ENCODE measurements at places on chromosomes 2 and 18.

DNA sequence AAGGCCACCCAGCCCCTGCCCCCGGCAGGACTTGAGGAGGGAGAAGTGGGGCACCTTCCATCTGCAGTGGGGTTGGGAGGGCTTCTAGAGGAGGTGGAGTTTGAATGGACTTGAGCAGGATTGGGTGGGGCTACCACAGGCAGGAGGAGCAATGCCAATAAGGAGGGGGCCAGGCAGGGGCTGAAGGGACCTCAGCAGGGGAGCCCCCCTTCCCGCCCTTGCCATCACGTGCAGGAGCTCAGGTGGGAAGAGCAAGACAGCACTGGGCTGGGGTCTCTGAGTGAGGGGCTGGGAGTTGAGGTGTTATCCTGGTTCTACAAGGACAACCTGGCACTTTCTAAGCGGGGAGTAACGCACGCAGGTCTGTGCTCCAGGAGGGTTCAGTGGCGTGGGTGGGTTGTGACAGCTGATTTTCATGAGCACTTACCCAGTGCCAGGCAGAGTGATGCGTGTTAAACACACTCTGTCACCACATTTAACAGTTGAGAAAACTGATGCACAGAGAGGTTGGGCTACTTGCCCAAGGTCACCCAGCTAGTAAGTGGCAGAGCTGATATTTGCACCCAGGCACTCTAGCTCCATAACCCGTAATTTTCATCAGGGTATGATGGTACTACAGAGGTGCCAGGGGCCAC is 4.8 kb downstream of the CHRND start:
- no peaks in the 10 kb centered on the region for H3K36me3 ChIP-seq
- H3K4me3 ChIP-seq = no peak overlapping the region
- H3K4me1 ChIP-seq = no peaks in the 10 kb centered on the region
- no peak overlapping the region for H3K27ac ChIP-seq

GRCh38 chr2:113838277-113838676 is 51.6 kb upstream of the ACTR3 start:
- H3K36me3 ChIP-seq = no peaks in the 10 kb centered on the region
- no peak for DNase-seq
- H3K27me3 ChIP-seq = no peaks in the 10 kb centered on the region
- no peaks in the 10 kb centered on the region for H3K4me1 ChIP-seq
- no peak overlapping the region for H3K27ac ChIP-seq

DNA sequence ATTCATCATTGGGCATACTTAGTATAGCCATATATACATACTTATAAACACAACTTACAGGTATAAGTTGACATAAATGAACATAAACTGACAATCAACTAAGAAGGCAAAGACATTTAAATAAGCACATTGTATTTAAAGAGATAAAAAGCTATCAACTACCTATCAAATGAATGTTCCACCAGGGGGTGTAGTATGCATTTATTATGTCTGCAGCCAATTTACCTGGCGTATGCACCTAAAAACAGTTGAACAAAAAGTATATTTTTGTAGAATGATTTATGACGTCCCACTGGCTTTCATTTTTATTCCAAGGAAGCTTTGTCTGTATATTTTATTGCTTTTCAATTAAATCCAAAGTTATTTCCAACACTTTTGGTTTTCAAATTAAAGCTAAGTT is 323.5 kb downstream of the AFF3 start:
- DNase-seq = no peak
- no peaks in the 10 kb centered on the region for H3K4me1 ChIP-seq
- no peak overlapping the region for H3K4me3 ChIP-seq
- H3K36me3 ChIP-seq = no peaks in the 10 kb centered on the region
- H3K27ac ChIP-seq = no peak overlapping the region

DNA sequence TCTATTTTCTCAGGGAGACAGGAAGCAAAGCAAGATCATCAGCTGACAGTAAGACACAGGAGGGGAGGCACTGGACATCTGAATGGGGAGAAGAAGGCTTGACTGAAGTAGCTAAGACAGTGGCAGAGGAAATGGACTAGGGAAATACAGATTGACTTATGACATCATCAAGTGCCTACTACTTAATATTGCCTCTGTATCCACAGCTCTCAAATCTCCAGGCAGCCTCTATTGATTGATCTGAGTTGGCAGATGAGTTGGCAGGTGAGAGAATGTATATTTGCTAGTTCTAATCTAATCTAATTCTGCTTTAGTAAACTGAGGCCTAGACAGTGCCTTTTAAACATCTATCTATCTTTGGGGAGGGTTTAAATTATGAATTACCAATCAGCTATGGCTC is 242.1 kb downstream of the SLC8A1 start:
- no peak overlapping the region for H3K27ac ChIP-seq
- H3K27me3 ChIP-seq = no peaks in the 10 kb centered on the region
- H3K4me3 ChIP-seq = no peak overlapping the region
- H3K36me3 ChIP-seq = no peaks in the 10 kb centered on the region

GRCh38 chr18:3867864-3868311 is 417.9 kb downstream of the TGIF1 start:
- H3K27ac ChIP-seq = no peak overlapping the region
- no peak overlapping the region for H3K4me3 ChIP-seq

GRCh38 chr2:5482929-5483331 is 209.3 kb upstream of the SOX11 start:
- no peak for DNase-seq
- H3K36me3 ChIP-seq = no peaks in the 10 kb centered on the region
- H3K27me3 ChIP-seq = no peaks in the 10 kb centered on the region
- no peak overlapping the region for H3K4me3 ChIP-seq

GRCh38 chr2:23541503-23542229 is 156.7 kb downstream of the KLHL29 start:
- DNase-seq = no peak
- H3K4me3 ChIP-seq = no peak overlapping the region
- H3K27ac ChIP-seq = peak overlapping the region; percentile 29
- no peaks in the 10 kb centered on the region for H3K4me1 ChIP-seq
- no peaks in the 10 kb centered on the region for H3K27me3 ChIP-seq

DNA sequence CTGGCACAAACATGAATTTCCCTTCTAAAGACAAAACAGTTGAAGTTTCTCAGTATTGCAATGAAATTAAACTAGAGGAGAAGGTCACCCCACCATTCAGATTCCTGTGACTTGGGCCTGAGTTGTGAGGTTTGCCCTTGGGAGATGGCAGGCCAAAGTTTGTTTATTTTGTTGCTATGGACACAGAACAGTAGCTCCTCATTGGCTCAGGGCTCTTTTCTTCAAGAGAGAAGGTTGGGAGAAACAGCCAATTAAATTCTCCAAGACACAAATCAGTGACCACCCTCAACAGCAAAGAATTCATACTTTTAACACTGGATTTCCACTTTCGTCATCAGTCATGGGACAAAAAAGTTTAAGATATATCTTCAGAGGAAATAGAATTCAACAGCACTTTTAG is at the start of gene FLACC1:
Gene FLACC1, minus strand, starts transcription at position 125 of the 400 bp plus-strand sequence. CDS start 5,941 bp downstream, outside the sequence.
- H3K27me3 ChIP-seq = no peaks in the 10 kb centered on the region
- H3K27ac ChIP-seq = peak within 1 kb of the TSS; percentile 35
- no peak within 1 kb of the TSS for H3K4me3 ChIP-seq

DNA sequence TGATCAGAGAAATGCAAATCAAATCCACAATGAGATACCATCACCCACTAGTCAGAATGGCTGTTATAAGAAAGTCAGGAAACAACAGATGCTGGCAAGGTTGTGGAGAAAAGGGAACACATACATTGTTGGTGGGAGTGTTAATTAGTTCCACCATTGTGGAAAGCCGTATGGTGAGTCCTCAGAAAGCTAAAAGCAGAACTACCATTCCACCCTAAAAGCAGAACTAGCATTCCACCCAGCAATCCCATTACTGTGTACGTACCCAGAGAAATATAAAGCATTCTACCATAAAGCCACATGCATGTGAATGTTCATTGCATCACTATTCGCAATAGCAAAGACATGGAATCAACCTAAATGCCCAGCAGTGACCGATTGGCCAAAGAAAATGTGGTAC is 60.7 kb downstream of the ANKRD62 start:
- no peak overlapping the region for H3K4me3 ChIP-seq
- H3K36me3 ChIP-seq = no peaks in the 10 kb centered on the region
- DNase-seq = no peak

DNA sequence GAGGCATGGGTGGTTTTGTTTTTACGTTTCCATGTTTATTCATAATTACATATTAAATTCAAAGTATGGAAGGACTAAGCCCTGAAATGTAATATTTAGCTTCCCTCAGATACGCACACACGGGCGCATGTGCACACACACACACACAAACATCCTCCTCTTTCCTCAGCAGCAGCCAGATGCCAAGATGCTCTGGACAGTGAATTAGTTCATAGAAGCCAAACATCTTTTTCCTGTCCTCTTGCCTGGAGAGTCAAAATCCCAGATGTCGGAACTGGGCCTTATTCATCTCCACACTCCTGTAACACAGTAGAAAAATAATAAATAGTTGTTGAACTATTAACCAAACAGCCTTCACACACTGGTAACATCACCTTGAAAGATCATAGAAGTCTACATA is 273.1 kb downstream of the SP3 start:
- H3K4me1 ChIP-seq = no peaks in the 10 kb centered on the region
- H3K36me3 ChIP-seq = no peaks in the 10 kb centered on the region
- H3K4me3 ChIP-seq = no peak overlapping the region
- no peak overlapping the region for H3K27ac ChIP-seq
- no peaks in the 10 kb centered on the region for H3K27me3 ChIP-seq
- no peak for DNase-seq

DNA sequence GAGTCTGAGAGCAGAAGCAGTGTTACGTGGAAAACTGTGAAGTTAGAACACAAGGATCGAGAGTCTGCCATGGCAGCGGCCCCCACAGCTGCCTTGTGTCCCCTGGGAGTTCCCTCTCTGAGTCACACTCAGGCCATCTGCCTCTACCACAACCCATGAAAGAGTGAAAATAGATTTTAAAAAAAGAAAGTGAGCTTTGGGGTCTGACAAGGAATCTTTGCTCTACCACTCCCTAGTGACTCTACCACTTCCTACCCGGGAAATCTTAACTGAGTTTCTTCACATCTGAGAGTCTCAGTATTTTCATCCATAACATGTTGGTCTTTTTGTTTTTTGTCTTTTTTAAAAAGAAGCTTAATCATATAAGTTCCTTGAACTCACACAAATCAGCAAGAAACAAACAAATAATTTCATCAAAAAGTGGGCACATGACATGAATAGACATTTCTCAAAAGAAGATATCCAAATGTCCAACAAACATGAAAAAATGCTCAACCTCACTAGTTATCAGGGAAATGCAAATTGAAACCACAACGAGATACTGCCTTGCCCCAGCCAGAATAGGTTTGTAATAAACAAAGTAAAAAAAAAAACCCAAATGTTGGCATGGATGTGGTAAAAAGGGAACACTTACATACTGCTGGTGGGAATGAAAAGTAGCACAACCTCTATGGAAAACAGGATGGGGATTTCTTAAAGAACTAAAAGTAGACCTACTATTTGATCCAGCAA is 2.4 kb upstream of the MSGN1 start:
- H3K4me3 ChIP-seq = no peak overlapping the region
- no peaks in the 10 kb centered on the region for H3K36me3 ChIP-seq
- DNase-seq = no peak
- H3K27me3 ChIP-seq = no peaks in the 10 kb centered on the region
- H3K27ac ChIP-seq = no peak overlapping the region

- no peaks in the 10 kb centered on the region for H3K27me3 ChIP-seq
- H3K27ac ChIP-seq = no peak overlapping the region
- H3K36me3 ChIP-seq = no peaks in the 10 kb centered on the region
- DNase-seq = no peak
These were observed 95.9 kb downstream of the MAP4K4 start for GRCh38 chr2:101793277-101793969.

GRCh38 chr18:46322411-46322891 is 218.3 kb downstream of the HAUS1 start:
- no peak overlapping the region for H3K4me3 ChIP-seq
- DNase-seq = no peak
- no peaks in the 10 kb centered on the region for H3K27me3 ChIP-seq
- H3K4me1 ChIP-seq = no peaks in the 10 kb centered on the region
- no peak overlapping the region for H3K27ac ChIP-seq

DNA sequence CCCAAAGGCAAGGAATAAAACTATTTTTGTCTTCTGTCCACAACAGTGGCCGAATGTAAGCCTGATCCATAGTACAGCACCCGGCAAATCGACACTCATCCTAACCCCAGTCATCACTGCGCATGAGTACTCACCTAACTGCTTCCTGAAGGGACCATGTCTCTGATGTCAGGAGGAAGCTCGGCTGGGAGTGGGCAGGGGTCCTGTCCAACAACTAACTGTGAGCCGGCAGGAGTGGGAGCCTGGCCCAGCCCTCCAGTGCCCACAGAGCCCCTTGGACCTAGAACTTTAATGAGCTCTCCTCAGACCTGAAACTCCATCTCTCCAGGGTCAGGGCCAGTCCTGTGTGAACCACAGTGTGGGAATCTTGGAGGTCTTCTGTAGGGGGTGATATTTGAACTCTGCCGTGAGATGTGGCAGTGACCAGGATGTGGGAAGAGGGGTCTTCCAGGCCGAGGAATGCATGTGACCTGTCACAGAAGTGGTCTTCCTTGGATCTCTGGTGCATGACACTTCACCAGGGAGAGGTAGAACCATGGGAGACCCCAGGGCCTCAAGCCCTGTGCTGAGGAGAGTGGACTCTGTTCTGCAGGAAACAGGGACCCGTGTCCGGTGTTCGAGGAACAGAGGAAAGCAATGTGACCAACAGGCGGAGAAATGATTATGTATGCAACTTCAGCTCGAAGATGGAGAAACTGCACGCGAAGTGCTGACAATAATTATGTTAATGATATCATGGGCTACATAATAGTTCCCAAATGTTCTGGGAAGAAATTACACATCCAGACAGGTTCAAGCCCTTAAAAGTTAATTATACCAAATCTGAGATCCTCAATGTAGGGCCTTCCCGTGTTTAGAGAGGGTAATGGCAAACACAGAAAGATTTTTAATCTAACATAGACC is 240.1 kb upstream of the HDAC4 start:
- H3K27me3 ChIP-seq = no peaks in the 10 kb centered on the region
- H3K4me1 ChIP-seq = no peaks in the 10 kb centered on the region
- DNase-seq = no peak
- H3K27ac ChIP-seq = no peak overlapping the region
- no peaks in the 10 kb centered on the region for H3K36me3 ChIP-seq

DNA sequence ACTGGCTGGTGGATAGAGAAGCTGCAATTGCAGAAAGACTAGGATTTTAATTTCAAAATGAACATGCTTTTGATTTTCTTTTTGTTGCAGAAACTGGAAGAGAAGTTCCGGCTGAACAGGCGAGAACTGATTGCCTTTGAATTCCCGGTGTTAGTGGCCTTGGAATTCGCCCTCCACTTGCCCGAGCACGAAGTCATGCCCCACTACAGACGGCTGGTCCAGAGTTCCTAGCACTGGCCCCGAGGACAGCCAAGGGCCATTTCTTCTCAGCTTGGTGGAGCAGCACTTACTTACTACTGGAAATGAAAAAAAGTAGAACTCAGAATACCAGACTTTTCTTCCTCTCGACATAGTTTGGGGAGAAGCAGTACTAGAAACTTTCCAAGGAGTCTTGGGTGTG is 121.9 kb downstream of the CABLES1 start:
- peaks cover 18% of the 10 kb centered on the region for H3K4me1 ChIP-seq
- no peak overlapping the region for H3K4me3 ChIP-seq
- H3K27me3 ChIP-seq = no peaks in the 10 kb centered on the region
- no peaks in the 10 kb centered on the region for H3K36me3 ChIP-seq
- DNase-seq = no peak

GRCh38 chr18:79789901-79790890 is 7.5 kb upstream of the KCNG2 start:
- DNase-seq = no peak
- no peak overlapping the region for H3K27ac ChIP-seq
- H3K27me3 ChIP-seq = peaks cover 52% of the 10 kb centered on the region
- H3K4me3 ChIP-seq = no peak overlapping the region
- H3K36me3 ChIP-seq = no peaks in the 10 kb centered on the region
